ENCODE measurements at places on chromosomes 11 and 22.

DNA sequence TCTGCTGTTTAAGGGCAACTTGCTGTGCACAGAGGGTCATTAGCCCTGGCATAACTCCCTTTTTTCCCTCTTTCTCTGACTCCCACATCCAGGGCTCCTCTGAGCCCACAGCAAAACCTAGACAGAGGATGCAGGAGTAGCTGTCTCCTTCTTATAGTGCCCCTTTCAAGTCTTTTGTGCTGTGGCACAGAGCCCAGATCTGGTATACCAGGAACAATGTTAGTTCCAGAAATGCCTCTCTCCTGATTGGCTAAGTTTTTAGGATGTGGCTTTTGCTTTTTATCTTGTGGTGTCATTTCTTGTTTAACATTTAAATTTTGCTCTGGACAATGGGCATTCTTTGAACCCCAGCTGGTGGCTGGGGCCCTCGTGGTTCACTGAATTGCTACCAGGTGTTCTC lies 25.6 kb upstream of the RRM1 start:
- no peak for DNase-seq

- DNase-seq = no peak
These were observed 8.3 kb upstream of the CDC42EP1 start for GRCh38 chr22:37551981-37552380.

- DNase-seq = peak; percentile 41
These were observed 51.8 kb downstream of the CD6 start for GRCh38 chr11:61023086-61023965.

DNA sequence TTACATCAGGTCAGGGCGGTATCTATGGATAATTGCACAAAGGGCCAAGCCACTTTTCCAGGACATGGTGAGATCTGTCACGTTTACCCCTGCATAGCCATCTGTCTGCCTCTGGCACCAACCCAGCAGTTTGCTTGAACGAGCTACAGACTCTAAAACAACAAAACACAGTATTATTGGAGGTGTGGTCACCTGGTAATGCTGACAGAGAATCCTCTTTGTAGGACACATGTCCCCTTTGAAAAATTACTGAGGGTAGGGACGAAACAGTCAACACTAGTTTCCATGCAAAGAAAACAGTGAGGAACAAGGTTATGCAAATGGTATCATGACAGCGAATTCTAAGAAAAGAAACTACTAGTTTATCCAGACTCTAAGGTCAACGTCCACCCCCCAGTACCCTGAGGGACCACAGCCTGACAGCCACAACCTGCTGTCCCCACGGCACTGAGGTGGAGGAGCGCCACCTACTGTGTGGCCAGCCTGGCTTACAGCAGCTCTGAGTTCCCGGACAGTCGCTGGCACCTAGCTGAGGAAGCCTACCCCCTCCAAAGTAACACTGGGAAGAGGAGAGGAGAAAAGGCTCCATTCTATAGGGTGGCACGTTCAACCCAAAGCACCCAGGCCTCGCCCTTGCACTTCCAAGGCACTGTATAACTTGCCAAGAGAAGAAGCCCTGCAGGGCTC lies 117.4 kb upstream of the BID start:
- no peak for DNase-seq

- DNase-seq = no peak
These were observed 90.3 kb downstream of the TMPRSS5 start for GRCh38 chr11:113615773-113616172.

DNA sequence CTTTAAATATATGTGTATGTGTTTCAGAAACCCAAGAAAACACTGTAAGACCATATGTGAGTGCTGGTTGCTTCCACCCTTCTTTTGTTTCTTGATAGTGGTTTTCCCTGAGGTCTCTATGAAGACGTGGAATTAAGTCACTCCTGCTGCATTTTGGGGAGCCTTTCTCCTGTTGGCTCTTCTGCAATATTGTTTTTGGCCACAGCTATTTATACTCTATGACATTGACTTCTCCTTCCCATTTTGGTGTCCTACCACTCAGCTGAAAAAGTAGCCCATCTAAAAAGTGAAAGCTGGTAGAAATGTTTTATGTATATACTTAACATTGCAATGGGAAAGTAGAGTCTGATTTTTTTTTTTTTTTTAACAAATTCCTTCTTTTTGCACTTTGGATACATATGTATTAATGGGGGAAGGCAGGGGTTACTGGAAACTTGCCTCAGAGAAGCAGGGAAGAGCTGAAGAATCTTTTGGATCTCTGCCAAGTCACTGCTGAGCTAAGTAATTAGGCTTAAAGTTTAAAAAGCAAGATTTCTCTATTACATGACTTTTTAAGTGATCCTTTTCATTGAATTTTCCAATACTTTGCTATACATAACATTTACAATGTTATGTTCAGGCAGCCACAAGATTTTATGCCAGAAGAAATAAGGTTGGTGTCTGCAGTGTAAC lies 1.8 kb downstream of the TTC17 start:
- no peak for DNase-seq

- DNase-seq = no peak
These were observed 30.5 kb upstream of the OR10G7 start for GRCh38 chr11:124071623-124071948.
